ENCODE measurements at places on chromosomes 11 and 22.

DNA sequence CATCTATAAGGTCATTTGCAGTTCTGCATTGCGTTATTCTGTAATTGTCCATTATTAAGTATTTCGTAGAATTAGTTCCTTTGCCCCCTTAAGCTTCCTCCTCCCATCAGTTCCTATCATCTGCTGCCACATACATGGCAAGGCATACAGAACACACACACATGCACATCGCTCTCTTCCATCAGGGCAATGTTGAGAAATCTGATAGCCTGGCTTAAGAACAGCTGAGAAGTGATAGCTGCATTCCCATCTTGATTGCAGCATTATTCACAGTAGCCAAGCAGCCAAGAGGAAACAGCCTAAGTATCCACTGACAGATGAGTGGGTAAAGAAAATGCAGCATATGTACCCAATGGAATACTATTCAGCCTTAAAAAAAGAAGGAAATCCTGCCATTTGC is 186.8 kb upstream of the CADM1 start:
- no peak for DNase-seq

DNA sequence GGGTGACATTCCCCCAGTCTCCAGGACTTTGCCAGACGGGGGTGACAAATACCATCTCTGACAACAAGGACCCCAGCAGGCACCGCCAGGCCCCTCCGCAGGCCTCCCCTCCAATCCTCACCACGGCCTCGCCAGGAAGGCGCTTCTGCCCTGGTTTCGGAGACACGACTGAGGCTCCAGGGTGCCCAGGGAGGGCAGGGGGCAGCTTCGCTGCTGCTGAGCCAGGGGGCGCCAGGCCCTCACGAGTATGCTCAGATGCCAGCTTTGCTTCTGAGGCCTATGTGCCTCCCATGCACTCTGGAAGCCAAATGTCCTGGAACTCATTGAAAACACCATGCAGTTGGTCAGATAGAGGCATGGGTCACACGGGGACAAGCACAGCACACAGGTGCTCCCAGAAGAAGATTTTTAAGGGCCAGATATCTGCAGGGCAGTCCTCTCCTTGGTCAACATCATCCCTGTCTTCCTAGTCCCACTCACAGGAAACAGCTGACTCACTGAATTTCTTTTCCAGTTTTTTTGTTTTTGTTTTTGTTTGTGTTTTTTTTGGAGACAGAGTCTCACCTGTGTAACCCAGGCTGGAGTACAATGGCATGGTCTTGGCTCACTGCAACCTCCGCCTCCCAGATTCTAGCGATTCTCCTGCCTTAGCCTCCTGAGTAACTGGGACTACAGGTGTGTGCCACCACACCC is 19.9 kb downstream of the BID start:
- no peak for DNase-seq

- no peak for DNase-seq
Measured at GRCh38 chr11:125955856-125956255, 10.0 kb downstream of the VSIG10L2 start.

DNA sequence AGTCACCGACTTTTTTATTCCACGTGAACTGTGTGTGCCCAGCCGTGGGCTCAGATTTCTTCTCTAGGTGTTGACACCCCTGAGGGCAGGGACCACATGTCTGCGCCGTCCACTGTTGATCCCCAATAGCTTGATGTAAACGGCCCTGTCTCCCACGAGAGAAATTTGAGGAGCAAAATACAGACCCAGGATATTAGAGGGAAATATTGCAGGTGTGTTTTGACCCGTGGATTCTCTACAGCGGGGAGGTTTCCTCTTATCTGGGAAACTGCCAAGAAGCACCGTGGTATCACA is 437.5 kb downstream of the TBC1D22A start:
- DNase-seq = no peak

All from cortex of kidney (tissue), 1 donor.